G401 (cell line): ENCODE measurements at places on chromosomes 5 and 9.

- no peak for DNase-seq
Observed at GRCh38 chr5:169229342-169229892, 71.5 kb downstream of the SLIT3 start.

DNA sequence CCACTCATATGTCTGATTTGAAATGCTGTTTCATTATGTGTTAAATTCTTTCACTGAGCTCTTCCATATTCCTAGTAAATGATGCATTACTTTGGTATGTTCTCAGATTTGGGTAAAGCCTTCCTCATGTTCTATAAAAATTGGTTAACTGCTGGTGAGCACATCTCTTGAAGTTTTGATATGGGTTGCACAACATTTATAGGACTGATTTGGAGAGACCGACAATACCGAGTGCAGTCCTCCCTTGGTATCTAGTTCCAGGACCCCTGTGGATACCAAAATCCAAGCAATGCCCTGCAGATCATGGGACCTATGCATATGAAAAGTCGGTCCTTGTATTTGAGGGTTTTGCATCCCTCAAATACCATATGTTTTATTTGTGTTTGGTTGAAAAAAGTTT, 37.8 kb downstream of the WDR36 start:
- DNase-seq = no peak

GRCh38 chr5:109961751-109962150, 272.0 kb downstream of the MAN2A1 start:
- no peak for DNase-seq

DNA sequence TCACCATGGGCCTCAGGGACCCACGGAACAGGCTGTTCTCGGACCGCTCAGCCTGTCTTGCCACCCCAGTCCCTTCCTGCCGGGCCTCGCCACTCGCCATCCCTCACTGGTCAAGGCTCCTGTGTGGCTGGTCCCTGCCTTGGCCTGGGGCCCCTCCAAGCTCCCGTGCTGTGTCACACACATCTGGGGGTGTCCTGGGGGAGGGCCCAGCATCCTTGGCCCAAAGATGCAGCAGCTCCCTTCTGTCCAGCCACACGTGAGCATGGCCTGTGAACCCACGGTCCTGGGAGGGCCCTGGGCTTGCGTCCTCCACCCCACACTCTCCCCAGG, 425 bp upstream of the EGFL7 start:
- DNase-seq = no peak
